ENCODE measurements at places on chromosomes 2 and 18.

- no peak for DNase-seq
Measured at GRCh38 chr18:21242141-21242779, at the start of gene GREB1L. TSS of gene GREB1L (plus strand) at chr18:21242232. CDS start at chr18:21383519, 141,287 bp downstream.

DNA sequence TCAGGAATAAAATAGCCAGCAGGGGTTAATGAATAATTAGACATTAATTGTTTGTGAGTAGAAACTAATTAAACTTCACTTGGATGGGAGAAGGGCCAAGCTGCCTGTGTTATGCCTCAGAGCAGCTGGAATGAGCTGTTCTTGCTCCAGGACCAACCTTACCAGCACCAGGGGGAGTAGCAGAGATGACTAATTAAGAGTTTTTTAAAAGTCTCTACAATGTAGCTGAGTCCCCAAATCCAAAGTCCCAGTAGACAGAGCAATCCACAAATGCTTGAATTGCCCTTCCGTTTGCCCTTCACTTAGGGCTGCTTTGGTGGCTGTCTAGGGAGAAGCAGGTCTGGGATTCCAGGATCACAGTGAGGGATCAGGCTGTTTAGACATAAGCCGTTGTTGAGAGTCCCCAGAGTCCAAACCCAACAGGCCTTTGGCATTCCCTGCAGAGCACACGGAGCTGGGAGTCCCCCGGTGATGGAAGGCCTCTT lies 59.4 kb downstream of the RHOB start:
- no peak for DNase-seq

DNA sequence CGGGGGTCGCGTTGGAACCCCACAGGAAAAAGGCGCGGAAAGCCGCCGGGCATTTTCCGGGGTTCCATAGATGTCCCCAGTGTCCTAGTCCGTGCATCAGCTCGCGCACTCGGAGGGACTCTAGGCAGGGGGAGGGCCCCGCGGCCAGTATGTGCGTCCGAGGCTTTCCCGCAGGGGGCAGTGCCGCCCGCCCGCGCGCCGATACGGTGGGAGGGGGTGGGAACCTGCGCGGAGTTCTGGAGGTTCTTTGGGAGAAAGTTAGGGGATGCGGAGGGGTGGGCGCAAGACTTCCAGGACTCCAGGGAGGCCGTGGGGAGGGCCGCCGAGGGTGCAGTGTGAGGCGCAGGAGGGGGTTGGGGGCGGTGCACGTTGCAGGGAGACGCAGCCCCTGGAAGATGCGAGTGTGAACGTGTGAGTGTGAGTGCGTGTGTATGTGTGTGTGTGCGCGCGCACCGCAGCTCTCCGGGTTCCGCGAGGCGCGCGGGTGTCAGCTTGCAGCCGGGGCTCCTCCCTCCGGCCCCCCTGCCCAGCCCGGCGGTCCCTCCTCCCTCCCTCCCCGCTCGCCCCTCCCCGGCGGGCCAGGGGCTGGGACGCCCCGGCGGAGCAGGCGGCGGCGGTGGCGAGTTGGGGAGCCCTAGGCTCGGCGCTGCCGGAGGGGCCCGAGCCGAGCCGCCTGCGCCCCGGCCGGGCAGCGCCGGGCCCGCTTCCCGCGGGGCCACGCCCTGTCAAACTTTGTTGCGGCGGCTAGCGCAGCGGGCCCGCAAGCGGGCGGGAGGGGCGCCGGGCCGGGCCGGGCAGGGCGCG lies at the start of gene TCF7L1:
Gene TCF7L1, plus strand, starts transcription at position 559 of the 804 bp plus-strand sequence. CDS start 293 bp downstream, outside the sequence.
- no peak for DNase-seq

DNA sequence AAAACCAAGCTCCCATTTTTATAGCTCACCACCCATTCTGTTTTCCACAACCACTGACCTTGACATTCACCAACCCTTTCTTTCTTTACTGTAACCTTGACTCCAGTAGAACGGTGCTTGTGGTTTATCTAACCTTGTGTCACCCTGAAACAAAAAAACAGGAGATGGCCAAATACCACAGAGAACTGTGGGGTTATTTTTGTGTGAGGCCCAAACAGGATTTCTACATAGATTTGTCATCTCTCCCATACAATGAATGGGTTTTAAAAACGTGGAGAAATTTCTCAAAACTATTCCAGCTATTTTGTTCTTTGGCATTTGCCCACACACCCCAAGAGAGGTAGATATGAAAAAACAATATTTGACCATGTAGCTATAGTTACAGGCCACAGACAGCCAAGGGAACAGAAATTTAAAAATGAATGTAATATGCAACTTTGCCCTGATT lies 231.3 kb upstream of the TANK start:
- no peak for DNase-seq

- DNase-seq = no peak
Measured at GRCh38 chr18:13382366-13382953, 163.9 kb downstream of the LDLRAD4 start.

DNA sequence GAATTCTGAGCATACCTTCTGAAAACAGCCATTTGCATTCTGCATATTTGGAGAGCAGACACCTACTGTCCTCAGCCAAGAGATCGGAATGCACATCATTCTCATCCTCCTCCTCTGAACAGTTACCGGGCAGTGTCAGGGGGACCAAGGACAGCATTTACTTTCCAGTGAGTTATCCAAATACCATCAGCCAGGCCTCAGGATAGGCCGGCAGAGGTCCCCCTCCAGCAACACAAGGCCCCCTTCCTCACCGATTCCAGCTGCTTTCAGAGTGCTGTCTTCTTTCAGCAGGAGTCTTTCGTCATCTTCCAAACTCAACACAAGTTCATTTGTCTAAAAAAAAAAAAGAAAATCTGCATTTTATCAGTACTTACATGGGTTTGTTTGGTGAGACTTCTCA lies 55.3 kb downstream of the C2orf76 start:
- no peak for DNase-seq

DNA sequence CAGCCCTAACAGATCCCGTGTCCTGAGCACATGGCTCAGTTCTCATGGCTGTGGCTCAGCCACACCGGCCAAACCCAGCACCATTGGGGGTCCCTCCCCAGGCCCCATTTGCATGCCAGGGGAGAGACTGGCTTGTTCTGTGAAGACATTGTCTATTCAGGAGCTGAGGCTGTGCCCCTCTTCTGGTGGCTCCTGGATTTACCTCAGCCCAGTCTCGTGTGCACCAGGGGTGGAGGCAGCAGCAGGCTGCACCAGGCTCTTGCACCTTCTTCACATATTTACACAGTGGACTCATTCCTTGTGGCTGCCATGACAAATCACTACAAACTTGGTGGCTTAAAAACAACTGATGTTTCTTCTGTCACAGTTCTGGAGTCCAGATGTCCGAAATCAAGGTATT lies 92.4 kb upstream of the ITGA6 start:
- no peak for DNase-seq

DNA sequence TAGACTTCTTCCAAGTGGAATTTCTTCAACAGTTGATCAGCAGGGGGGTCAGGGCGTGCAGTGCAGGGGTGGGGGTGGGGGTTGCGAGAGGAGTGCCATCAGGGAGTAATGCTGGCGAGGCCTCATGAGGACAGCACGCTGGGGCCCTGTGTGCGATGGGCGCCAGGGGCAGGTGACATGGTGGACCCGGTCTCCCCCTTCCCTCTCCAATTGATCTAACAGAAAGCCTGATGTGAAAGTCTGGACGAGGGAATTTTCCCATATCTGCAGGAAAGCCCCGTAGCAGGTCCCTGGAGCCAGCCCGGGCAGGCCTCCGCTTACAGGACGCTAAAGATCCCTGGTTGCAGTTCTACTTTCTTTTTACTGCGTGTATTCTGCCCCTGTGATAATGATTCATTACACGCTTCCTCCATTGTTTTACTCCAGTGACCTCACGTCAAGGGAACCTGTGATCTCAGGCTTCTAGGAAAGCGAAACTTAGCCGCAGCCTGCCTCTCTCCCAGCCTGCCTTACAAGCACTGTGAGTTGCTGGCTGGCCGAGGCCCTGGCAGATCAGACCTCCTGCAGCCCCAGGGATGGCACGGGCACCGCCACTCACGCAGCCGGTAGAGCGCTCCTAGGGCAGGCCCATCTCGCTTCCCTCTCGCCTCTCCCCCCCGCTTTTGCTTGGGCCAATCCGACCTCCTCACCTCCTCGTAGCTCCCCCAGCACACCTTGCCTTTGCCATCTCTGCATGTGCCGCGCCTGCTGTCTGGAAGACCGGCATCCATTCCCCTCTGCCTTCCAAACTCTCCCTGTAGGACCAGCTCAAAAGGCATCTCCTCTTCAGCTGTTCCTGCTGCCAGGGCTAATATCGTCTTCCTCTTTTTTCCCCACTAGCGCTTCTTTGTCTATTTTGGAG lies 19.2 kb downstream of the NEURL3 start:
- peak; percentile 56 for DNase-seq

GRCh38 chr2:169172151-169172735 lies 102.9 kb downstream of the DHRS9 start:
- no peak for DNase-seq

Data from hematopoietic multipotent progenitor cell treated with erythropoietin and hydrocortisone succinate and interleukin-3 and kit ligand, for 15 days (in vitro differentiated cells).